ENCODE measurements at places on chromosomes 12 and 14. TPM values are rescaled to one million over a fixed set of nuclear protein-coding genes. Genes with fewer than 3 reads are reported as not detected.
A peak's percentile ranks its signal among the peaks of the same experiment; 100 is the strongest.

- DNase-seq, result peak; percentile 4
These were observed 62.7 kb downstream of the LRRK2 start for GRCh38 chr12:40287369-40287975.

GRCh38 chr12:62749586-62749985, 185.4 kb downstream of the PPM1H start:
- DNase-seq, result no peak

GRCh38 chr14:51525739-51526138, 126.0 kb upstream of the FRMD6 start:
- peak; percentile 13 for DNase-seq

DNA sequence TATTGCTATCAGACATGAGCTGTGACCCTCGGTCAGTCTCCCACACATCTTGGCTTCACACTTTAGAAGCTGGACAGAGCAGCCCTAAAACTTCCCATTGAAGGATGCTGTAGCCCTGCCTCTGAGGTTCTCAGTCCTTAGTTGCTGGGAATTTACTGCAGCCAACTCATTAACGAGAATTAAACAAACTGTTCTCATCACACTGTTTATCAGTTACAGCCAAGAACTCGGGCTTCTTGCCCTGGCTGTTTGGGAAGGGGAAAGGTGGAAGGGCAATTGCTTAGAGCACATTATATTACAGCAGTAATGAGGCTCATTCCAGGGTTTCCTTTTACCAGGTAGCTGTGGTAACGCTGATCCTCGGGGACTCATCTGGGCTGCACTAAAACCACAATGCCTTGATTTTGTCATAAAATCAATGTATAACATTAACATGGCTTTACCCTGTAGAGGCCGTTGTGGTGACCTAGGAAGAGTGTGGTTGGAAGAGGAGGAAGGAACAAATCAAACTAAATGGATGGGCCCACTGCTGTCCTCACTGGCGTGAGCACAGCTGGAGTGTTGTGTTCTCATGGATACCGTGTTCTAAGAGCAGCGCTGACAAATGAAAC, 87.1 kb downstream of the GPR135 start:
- no peak for DNase-seq

- DNase-seq, result no peak
These were observed 846 bp downstream of the MYO1A start for GRCh38 chr12:57049119-57049446.

GRCh38 chr12:26749781-26750180, 83.2 kb downstream of the ITPR2 start:
- no peak for DNase-seq

GRCh38 chr12:46489951-46490388, 117.4 kb upstream of the SLC38A2 start:
- DNase-seq, result no peak

- no peak for DNase-seq
These were observed 23.9 kb downstream of the PZP start for GRCh38 chr12:9184276-9184675.

DNA sequence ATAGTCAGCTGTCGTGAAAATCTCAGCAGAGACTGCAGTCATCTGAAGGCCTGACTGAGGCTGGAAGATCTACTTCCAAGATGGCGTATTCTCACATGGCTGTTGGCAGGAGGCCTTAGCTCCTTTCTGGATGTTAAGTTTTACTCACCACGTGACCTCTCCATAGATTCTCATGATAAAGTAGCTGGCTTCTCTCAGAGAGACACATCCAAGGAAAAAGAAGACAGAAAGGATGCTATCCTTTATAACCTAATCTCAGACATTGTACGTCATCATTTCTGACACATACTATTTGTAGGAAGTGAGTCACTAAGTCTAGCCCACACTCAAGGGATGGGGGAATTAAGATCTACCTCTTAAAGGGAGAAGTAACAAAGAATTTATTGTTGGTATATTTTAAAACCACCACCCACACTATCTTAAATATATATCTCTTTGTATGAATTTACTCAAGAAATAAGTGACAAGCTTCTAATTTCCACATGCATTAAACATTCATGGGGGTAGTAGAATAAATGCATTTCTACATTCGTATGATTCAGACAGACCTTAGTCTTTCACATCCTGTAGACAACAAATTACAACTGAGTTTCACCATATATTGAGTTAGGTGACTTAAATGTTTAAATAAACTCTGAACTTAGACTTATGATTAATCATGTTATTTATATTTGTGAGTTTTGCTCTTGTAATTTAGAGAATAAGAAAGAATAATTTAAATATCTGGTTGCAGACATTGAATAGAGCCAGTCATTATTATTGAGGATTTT, 411.0 kb downstream of the LRIG3 start:
- peak; percentile 91 for DNase-seq

- DNase-seq, result peak; percentile 30
These were observed 6.0 kb upstream of the NUDT14 start for GRCh38 chr14:105187116-105187515.

GRCh38 chr12:112941528-112942335, 3.5 kb downstream of the OAS3 start:
- no peak for DNase-seq

DNA sequence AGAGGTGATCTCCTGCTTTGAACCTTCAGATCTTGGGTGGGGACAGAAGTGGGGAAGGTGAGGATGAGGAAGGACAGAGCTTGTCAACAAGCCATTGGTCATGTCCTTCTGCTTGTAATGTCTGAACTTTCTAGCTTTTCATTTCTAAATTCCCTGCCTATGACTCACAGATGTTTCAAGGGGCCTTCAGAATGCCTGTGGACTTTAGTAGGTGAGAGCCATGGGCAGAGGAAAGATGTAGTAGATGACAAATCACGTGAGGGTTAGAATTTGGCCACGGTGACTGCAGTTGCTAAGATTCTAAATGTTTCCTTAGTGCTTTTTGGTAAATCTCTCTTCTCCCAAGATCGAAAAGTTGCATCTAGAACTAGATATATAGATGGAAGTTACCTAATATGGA, 18.7 kb upstream of the CREBL2 start:
- DNase-seq, result peak; percentile 62

DNA sequence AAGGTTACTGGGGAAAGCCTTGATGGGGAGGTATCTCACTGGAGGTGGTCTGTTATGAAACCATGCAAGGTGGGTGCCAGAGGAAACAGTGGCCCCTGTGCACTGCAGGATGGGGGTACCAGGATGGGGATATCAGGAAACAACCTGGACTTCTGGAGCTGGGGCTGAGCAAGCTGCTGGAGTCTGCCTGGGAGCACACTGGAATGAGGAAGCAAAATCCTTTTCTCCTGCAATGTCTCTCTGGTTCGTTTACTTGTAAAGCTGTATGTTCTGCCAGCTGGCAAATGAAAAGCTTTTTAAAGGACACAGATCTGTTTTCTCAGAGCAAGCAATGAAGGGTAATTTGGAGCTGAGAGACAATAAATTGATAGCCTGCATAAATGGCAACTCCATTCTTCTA, 23.2 kb upstream of the SERPINA1 start:
- DNase-seq, result no peak

DNA sequence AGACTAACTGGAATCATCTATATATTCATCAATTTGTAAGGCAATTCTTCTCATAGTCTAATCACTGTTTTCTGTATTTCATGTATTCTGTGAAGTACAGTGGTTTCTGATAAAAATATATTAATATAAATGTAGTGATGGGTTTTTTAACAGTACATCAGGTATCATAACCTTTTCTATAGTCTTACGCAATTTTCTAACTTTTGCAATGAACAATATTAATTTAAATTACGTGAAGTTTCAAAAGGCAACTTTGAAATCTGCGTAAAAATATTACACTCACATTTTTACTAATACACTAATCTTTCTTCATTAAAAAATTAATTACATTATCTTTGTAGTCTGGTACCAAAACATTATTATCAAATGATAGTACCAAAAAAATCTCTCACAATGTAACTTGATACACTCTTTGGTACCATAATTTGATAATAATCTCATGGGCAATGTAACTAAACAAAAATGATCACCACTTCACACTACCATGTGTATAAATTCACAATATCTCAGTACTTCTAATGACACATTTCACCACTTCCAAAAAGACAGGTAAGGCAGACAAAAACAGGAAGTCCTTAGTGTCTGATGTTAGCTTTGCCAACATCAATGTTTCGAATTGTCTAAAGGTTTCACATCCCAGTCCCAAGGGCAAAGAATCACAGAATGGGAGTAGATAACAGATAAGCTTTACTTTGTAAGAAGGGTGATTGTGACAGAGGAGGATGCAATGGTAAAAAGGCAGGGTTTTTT, 8.7 kb downstream of the DNAI7 start:
- no peak for DNase-seq

GRCh38 chr12:107891967-107892366, 117.5 kb downstream of the ASCL4 start:
- peak; percentile 43 for DNase-seq

- DNase-seq, result no peak
These were observed 179.3 kb upstream of the GZMB start for GRCh38 chr14:24813089-24813815.

DNA sequence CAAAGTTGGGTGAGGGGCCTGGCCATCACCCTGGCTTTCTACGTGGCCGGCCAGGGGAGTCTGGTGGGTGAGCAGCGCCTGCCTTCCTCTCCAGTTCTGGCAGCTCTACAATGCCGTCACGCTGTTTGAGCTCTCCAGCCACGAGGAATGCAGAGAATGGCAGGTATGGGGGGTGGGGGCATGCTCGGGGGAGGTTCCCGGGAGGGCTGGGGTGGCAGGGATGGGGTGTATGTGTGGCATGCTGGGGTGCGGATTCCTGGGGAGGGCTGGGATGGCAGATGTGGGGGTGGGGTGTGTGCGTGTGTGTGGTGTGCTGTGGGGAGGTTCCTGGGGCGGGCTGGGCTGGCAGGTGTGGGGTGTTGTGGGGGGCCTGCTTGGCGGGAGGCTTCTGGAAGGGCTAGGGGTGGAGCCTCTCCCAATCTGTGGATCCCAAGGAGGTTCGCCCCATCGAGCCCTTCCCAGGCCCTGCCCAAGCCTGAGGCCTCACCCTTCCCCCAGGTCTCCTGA, 18.5 kb downstream of the RHOF start:
- no peak for DNase-seq

GRCh38 chr12:120971299-120972180, 6.8 kb upstream of the HNF1A start:
- peak; percentile 83 for DNase-seq

GRCh38 chr14:103516426-103517173, 6.0 kb downstream of the CKB start:
- DNase-seq, result no peak

DNA sequence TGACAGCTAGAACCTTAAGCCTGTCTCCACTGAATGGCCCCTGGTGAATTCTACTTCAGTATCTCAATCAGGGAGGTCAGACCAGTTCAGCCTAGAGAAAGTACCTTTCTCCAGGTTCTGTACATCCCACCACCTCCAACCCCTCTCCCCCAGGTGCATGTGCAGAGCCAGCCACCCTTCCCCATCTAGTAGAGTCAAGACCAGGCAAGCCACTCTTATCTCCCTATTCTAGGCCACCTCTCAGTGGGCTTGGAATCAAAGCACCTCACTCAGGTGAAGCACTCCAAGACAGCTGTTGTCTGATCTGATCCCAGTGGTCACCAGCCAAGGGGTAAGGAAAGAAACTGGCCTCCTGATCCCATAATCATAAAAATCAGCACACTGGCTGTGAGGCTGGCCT, 340.9 kb downstream of the BCL11B start:
- no peak for DNase-seq

DNA sequence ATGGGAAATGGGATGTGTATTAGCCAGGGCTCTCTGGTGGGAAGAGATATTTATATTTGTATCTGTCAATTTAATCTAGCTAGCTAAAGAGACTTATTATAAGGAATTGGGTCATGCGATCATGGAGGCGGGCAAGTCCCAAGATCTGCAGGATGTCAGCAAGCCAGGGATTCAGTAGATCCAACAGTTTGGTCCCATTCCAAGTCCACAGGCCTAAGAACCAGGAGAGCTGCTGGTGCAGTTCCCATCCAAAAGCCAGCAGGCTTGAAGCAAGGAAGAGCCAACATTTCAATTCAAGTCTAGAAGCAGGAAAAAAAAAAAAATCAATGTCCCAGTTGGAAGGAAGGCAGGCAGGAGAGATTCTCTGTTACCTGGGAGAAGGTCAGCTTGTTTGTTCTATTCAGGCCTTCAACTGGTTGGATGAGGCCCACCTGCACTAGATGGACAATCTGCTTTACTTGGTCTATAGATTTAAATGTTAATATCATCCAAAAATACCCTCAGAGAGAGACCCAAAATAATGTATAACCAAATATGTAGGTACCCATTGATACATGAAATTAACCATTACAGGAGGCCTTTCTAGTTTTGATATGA, 60.7 kb upstream of the BCAT1 start:
- no peak for DNase-seq

GRCh38 chr14:72499746-72500145, 394.2 kb downstream of the DPF3 start:
- no peak for DNase-seq

- DNase-seq, result no peak
These were observed 22.6 kb downstream of the TSPAN8 start for GRCh38 chr12:71135077-71135811.

GRCh38 chr12:115176741-115177400, 492.9 kb upstream of the TBX3 start:
- DNase-seq, result no peak

DNA sequence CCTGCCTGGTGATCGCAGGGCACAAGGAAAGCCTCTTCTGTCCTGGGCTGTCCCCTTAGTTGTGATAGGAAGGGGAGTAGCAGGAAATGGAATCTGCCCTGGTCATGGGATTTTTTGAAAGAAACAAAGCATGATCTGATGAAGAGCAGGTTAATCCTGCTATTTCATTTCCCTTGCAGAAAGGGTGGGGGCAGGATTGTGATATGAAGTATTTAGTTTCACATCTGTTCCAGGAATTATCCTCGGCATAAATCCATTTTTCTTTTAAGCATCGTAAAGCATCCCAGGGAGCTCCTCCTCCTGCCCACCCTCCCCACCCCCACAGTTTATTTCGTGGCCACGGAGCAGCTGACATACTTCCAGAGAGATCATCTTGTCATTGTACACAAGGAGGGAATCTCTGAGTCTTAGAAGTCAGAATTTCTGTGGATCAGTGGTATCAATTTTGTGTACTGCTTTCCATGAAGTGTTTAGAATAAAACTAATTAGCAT, 53.1 kb downstream of the TGFB3 start:
- no peak for DNase-seq

C3AR1 gene
- not detected for total RNA-seq

IL26 gene
- not detected for total RNA-seq

KLRC1 gene
- total RNA-seq, result not detected

GSC gene
- total RNA-seq, result not detected

CMKLR1 gene
- not detected for total RNA-seq

PLEK2 gene
- 57.2 TPM for total RNA-seq
